Left ventricle myocardium inferior (tissue), 1 donor: ENCODE measurements at places on chromosomes 12 and 14. TPM values are rescaled to one million over a fixed set of nuclear protein-coding genes. Genes with fewer than 3 reads are reported as not detected.
A peak's percentile ranks its signal among the peaks of the same experiment; 100 is the strongest.

DNA sequence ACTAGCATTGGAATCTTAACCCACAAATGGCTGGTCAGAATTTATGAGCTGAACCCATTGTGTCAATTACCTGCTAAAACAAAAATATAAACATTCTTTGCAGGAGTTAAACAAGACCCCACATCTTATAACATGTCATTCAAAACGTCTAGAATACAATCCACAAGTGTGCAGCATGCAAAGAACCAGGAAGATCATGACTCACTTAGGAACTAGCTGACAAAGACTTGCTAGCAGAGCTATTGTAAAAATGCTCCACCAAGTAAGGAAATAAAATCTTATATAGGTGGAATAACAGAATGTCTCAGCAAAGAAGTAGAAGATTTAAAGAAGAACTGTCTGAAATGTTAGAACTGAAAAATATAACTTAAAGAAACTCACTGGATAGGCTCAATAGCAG is 26.5 kb upstream of the POC1B start:
- H3K36me3 ChIP-seq: no peaks in the 10 kb centered on the region
- H3K27ac ChIP-seq: no peak overlapping the region
- no peak overlapping the region for H3K4me3 ChIP-seq
- H3K27me3 ChIP-seq: no peaks in the 10 kb centered on the region
- no peak for DNase-seq

GRCh38 chr12:39490500-39491282 is 47.8 kb upstream of the KIF21A start:
- H3K27ac ChIP-seq: no peak overlapping the region
- H3K36me3 ChIP-seq: no peaks in the 10 kb centered on the region
- no peak overlapping the region for H3K4me3 ChIP-seq
- no peak for DNase-seq

DNA sequence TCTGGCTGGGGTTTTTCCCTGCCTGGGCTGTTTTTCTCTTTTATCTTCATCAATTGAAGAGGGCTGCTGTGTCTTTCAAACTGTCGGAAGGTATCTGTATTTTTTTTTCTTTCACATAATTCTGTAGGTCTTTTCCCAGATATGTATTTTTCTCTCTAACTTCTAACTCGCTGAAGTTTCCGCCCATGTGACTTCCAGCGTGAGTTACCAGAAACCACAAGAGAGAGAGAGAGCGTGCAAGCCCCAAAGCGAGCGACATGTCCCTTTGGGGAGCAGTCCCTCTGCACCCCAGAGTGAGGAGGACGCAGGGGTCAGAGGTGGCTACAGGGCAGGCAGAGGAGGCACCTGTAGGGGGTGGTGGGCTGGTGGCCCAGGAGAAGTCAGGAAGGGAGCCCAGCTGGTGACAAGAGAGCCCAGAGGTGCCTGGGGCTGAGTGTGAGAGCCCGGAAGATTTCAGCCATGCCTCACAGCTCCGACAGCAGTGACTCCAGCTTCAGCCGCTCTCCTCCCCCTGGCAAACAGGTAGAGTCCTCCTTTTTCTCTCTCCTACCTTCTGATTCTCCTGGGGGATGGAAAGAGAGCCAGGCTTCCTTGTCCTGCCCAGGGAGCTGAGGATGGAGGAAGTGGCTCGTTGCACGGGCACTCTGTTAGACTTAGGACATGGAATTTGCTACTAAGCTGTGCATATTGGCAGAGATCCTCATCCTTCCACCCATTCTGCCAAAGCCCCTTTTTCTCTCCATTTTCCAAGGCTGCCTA is at the start of gene BATF:
TSS of gene BATF (plus strand) at position 246 of the 759 bp plus-strand sequence. CDS start at position 460, 214 bp downstream.
- DNase-seq: no peak
- H3K27me3 ChIP-seq: peaks cover 22% of the 10 kb centered on the region
- H3K36me3 ChIP-seq: no peaks in the 10 kb centered on the region
- H3K27ac ChIP-seq: no peak within 1 kb of the TSS

DNA sequence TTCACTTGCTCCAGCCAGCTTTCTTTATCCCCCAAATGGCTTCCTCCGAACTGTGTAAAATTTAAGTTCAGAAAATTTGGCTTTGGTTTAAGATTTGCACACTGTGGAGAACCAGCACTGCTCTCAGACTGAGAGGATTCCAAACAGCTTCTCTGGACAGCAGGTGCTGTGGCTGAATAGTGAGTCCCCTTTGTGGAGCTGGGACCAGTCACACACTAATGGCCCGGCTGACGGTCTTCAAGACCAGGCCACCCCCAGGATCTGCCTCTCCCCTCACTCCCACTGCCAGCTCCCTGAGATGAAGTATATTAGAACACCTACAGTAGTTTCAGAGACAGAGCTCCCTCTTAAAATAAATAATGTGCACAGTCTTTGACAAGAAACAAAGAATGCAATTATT is 267.3 kb downstream of the BCAT1 start:
- no peak overlapping the region for H3K4me3 ChIP-seq
- no peaks in the 10 kb centered on the region for H3K36me3 ChIP-seq
- H3K27ac ChIP-seq: no peak overlapping the region
- no peak for DNase-seq
- no peaks in the 10 kb centered on the region for H3K4me1 ChIP-seq
- H3K27me3 ChIP-seq: no peaks in the 10 kb centered on the region

DNA sequence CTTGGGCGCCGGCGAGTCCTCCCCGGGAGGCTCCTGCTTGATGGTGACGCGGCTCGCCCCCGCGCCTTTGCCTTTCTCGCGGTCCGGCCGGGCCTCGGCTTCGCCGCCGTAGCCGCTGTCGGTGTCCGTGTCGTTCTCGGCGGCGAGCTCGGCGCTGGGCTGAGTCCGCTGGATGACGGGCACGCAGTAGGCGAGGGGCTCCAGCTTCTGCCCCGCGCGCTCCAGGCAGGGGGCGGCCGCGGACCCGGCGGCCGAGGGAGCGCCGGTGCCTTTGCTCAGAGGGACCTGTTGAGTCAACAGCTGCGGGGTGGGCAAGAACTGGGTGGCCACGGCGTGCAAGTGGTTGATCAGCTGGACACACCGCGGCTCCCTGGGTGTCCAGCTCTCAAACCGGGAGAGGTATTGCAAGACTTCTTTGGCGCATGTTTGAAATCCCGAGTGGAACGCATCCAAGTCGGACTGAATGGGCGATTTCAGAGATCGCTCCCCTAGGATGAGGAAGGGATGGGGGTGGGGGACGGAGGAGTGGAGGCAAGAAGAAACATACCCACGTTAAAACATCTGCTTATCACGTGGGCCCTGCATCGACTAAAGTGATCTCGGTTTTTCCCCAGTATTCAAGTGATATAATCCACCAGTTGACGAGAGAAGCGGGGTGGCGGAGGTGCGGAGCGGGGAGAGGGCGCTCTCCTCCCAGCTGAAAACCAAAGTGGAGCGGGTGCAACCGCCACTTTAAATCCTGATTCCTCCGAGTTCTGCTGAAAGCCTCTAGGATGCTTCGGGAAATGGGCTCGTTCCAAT is 2.0 kb downstream of the BHLHE41 start:
- H3K4me1 ChIP-seq: peaks cover 71% of the 10 kb centered on the region
- H3K4me3 ChIP-seq: peak overlapping the region; percentile 70
- no peaks in the 10 kb centered on the region for H3K27me3 ChIP-seq
- H3K36me3 ChIP-seq: no peaks in the 10 kb centered on the region
- DNase-seq: peak; percentile 63
- H3K27ac ChIP-seq: peak overlapping the region; percentile 94

DNA sequence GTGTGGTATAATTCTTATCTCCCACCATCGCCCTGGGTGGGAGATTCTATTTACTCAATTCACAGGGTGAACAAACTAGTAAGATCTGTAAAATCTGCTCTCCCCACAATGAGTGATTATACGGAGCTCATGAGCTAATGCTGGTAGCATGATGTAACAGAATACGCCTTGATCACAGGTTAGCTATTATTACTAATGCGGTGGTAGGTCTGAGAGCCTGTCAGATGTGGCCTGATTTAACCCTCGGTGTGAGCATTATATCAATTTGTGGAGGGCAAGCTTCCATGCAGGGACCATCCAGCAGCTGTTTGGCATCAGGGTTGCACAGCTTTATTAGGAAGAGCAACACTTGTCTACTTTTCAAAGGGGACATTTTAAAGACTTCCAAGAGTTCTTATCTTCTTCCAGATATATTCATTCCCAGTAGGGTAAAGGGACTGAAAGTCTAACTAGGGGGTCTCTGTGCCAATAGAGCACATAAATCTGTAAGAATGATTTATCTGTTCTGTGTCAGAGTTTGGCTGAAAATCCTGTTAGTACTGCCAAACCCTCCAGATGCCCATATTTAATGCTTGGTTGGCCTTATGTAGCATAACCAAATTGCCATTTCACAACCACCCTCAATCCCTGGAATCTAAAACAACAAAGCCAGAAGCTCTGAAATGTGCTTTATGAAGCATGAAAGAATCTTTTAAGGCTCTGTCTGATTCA is 18.7 kb downstream of the TSHR start:
- no peak for DNase-seq
- H3K4me3 ChIP-seq: no peak overlapping the region
- H3K27me3 ChIP-seq: peaks cover 53% of the 10 kb centered on the region
- H3K36me3 ChIP-seq: no peaks in the 10 kb centered on the region
- no peak overlapping the region for H3K27ac ChIP-seq
- no peaks in the 10 kb centered on the region for H3K4me1 ChIP-seq

DNA sequence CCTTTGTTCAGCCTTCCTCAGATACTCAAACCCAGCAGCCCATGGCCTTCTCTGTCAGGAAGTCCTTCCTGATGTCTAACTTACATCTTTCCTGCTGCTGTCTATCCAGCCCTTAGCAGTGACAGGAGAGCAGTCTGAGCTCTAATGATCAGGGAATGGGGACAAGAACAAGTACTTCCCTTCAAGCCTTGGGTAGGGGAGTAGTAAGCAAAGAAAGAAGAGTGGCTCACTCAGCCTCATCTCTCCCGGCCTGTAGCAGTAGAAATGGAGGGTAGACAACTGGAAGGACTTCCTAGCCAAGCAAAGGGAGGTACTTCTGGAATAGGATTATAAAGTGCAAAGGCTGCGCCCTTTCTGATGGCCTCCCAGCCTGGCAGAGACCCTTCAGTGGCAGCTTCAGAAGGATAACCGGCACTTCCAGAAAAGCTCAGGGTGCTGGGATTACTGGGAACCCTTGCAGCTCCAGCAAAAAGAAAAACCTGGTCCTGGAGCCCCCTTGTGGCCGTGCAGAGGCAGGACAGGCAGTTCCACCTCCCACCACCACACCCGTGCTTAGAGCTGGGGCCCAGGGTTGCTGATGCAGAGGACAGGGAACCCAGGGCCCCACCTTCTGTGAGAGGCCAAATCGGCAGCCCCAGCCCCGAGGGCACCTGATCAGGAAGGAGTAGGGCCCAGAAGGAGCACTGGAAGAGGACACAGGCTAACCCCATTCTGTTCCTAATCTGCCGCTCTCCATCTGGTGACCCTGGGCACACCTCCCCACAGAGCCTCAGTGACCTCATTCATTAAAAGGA is 12.4 kb upstream of the SMUG1 start:
- peak; percentile 43 for DNase-seq
- no peak overlapping the region for H3K4me3 ChIP-seq
- no peak overlapping the region for H3K27ac ChIP-seq
- peaks cover 98% of the 10 kb centered on the region for H3K27me3 ChIP-seq

GRCh38 chr14:73731111-73731510 is 16.9 kb upstream of the PNMA1 start:
- H3K27ac ChIP-seq: peak overlapping the region; percentile 55
- H3K36me3 ChIP-seq: peaks cover 74% of the 10 kb centered on the region
- no peak for DNase-seq
- H3K4me3 ChIP-seq: no peak overlapping the region

DNA sequence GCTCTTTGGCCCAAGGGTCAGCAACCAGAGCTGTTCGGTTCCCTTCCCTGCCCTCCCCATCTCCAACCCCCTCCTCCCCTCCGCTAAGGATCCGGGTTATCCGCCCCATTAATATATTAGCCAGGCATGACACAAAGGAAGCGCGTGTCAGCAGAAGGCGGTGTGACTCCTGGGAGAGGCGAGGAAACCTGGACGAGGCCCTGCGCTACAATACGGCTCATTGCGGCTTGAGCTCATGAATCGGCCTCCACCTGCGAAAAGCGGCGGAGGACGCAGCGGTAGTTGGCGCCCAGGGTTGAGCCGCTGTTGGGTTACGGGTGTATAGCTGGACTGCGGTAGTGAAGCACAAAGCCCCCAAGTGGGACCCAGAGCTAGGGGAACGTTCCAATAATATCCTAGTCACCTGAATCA is 9.9 kb downstream of the FOXA1 start:
- H3K27ac ChIP-seq: no peak overlapping the region
- H3K27me3 ChIP-seq: peaks cover 99% of the 10 kb centered on the region
- no peaks in the 10 kb centered on the region for H3K36me3 ChIP-seq

- no peak overlapping the region for H3K27ac ChIP-seq
- H3K4me1 ChIP-seq: no peaks in the 10 kb centered on the region
- no peak for DNase-seq
- no peaks in the 10 kb centered on the region for H3K36me3 ChIP-seq
Observed at GRCh38 chr12:23555180-23555824, 394.2 kb downstream of the SOX5 start.

- H3K4me3 ChIP-seq: no peak overlapping the region
- peaks cover 3% of the 10 kb centered on the region for H3K4me1 ChIP-seq
- DNase-seq: peak; percentile 89
- H3K36me3 ChIP-seq: no peaks in the 10 kb centered on the region
Observed at GRCh38 chr14:105045710-105046326, 19.4 kb downstream of the GPR132 start.

GRCh38 chr12:121649322-121649721 is 20.1 kb downstream of the MORN3 start:
- H3K27ac ChIP-seq: no peak overlapping the region
- H3K27me3 ChIP-seq: no peaks in the 10 kb centered on the region
- H3K36me3 ChIP-seq: no peaks in the 10 kb centered on the region
- DNase-seq: no peak

DNA sequence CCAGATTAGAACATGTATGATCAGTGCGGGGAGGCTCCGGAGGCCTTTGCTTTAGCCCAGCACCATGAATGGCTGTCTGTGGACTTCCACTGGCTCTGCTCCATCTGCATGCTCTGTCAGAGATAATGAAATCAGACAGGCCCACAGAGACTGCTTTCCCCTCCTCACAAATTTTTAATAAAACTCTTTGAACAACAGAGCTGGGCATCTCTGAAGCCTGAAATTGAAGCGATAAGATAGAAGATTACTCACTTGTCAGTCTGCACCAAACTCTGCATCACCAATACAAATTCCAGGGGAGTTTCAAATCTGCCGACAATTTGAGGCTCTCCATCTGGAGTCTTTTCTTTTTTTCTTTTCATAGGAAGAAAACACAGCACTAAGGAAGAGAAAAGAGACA is 110.0 kb downstream of the DYRK2 start:
- H3K4me1 ChIP-seq: peaks cover 13% of the 10 kb centered on the region
- peak overlapping the region; percentile 27 for H3K27ac ChIP-seq
- H3K36me3 ChIP-seq: no peaks in the 10 kb centered on the region
- H3K27me3 ChIP-seq: no peaks in the 10 kb centered on the region

DNA sequence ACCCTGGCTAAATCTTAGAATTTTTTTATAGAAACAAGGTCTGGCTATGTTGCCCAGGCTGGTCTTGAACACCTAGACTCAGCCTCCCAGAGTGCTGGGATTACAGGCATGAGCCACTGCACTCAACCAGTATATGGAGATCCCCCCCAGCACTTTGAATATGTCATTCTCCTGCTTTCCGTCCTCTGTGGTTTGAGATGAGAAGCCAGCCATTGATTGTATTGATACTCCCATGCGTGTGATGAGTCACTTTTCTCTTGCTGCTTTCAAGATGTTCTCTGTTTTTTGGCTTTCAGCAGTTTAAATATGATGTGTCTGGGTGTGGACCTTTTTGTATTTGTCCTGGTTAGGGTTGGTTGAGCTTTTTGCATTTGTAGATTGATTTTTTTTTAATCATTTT is 75.2 kb upstream of the DNM1L start:
- H3K36me3 ChIP-seq: peaks cover 53% of the 10 kb centered on the region
- no peak overlapping the region for H3K27ac ChIP-seq

The COL2A1 gene
- total RNA-seq: not detected

The KRT3 gene
- not detected for total RNA-seq

The PUS7L gene
- total RNA-seq: 4.3 TPM

The CBLN3 gene
- total RNA-seq: 0.55 TPM
